ENCODE measurements at places on chromosomes 6 and 20. TPM values are rescaled to one million over a fixed set of nuclear protein-coding genes. Genes with fewer than 3 reads are reported as not detected.

- no peak for DNase-seq
Measured at GRCh38 chr6:35484921-35485392, 11.9 kb downstream of the TEAD3 start.

DNA sequence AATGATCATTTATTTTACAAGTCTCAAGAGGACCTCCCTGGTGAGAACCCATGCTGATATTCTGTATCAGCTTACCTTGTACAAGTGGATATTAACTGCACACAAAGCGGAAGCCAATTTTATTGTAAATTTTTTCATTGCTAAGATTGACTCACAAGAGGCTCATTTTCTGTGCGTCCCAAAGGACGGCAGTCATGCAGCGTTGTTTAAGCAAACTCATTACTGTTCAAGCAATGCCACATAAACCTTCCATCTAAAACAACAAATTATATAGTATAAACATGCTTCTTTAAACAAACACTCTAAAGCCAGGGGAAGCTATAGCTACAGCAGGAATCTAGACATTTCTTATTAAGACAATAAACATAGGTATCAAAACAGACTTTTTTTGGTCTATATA is 575.3 kb downstream of the FRK start:
- no peak for DNase-seq

DNA sequence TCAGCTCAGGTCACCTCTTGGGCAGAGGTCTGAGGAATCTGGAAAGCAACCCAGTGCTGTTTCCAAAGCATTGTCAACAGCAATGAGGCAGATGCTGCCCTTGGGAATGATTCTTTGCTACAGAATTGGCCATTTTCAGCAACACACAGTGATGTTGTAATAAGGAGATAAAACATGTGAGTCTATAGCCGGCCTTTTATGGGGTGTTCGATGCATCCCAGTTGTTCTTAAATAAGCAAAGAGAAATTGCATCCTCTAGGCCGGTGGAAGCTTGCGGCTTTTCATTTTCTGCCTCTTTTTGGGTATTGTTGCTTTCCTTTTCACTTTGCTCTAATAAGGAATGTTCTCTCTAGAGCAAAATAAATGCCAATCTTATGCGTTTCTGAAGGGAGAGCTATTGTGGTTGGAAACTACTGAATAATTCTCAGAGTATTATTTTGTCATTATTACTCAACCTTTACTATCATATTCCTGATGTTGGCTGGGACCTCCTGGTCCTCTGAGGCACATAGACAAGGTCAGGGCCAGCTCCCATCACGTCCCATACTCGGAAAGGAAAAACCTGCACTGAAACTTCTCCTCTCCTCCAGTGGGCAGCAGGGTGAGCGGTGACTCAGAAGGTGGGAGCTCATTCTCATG is 214.2 kb downstream of the CDH26 start:
- no peak for DNase-seq

DNA sequence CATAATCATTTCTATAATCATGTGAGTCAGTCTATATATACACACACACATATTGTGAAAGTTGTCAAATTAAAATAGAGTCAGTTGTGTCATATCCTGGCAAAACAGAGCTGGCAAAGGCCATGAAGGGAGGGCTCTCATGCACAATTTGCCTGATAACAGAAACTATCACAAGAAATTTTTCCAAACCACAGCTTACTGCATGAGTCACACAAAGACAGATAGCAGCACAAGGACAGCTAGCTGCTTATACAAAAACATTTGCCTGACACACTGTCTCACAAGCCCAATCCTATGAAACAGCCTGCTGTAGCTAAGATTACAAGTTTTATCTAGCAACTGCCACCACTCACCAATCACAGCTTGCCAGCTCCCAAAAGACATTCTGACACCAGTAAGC is 848.5 kb upstream of the MAN1A1 start:
- no peak for DNase-seq

- no peak for DNase-seq
Measured at GRCh38 chr6:34182751-34183531, 37.1 kb upstream of the GRM4 start.

DNA sequence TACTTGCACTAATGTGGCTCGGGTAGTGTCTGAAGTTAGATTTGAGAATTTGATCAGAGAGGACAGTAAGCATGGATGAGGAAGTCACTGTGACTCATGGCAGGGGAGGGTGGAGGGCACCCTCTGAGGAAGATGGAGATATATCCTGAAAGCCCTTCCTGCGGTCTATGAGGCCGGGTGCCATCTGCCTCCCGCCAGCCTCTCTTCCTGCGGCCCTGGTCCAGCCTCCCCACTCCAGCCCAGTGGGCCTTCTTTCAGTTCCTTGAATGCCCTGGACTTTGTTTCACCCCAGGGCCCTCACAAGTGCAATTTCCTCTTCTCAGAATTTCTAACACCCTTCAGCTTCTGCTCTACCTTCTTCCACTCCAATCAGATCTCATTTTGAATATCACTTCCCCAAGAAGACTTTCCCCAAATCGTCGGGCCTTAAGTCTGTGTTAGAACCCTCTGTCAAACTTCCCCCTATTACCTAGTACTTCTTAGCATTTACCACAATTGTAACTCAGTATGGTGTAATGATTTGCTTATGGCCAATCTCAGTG is 20.2 kb upstream of the TNFAIP3 start:
- peak; percentile 59 for DNase-seq

DNA sequence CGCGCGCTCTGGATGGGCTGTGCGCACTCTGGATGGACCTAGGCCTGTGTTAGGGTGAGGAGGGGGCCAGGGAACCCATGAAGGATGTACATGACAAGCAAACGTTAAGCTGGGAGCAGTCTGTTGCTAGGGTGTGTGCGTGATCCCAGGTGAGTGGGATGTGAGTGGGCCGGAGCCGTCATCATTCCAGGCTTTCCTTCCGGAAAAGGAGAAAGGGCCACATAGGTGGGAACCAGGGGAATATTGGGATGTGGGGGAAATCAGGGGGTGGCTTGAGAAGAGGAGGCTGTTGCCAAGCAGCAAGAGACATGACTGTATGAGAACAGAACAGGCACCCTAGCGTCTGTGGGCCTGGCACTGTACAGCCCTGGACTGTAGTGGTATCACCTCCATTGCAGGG is 49.7 kb upstream of the EPB41L1 start:
- no peak for DNase-seq

DNA sequence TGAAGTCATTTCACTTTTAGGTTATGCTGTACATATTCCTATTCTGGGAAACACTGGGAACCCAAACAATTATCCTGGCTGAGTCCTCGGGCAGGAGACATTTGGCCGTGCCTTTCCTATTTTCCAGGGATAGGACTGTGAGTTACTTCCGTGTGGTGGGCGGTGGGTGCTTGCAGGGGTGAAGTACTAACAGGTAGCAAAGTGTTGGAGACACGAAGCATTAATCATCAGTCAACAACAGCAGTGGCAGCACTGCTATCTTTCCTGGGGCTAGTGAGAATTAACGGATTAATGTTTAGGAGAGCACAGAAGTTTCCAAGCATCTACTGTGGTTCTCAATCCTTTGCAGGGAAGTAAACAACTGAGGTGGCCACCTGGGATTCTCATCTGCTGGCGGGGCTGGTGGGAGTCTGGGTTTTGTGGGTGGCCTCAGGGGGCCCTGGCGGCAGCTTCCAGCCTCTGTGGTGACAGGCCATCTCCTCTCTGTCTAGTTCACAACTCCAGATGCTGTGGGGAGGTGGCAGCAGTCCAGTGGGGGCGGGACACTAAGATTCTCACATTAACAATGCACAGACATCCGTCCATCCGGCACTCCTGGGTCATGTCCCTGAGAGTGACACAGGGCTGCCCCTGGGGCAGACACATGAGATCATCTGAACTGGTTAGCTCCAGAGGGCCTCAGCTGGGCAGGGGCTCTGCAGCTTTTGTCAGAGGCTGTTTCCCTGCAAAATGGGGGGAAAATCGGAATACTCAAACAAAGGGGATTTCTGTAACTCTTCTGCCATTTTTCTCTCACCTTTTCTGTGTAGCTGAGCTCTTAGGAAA is 90.9 kb downstream of the GJA10 start:
- DNase-seq: peak; percentile 89

GRCh38 chr6:80148220-80148619 is 41.7 kb downstream of the BCKDHB start:
- no peak for DNase-seq

DNA sequence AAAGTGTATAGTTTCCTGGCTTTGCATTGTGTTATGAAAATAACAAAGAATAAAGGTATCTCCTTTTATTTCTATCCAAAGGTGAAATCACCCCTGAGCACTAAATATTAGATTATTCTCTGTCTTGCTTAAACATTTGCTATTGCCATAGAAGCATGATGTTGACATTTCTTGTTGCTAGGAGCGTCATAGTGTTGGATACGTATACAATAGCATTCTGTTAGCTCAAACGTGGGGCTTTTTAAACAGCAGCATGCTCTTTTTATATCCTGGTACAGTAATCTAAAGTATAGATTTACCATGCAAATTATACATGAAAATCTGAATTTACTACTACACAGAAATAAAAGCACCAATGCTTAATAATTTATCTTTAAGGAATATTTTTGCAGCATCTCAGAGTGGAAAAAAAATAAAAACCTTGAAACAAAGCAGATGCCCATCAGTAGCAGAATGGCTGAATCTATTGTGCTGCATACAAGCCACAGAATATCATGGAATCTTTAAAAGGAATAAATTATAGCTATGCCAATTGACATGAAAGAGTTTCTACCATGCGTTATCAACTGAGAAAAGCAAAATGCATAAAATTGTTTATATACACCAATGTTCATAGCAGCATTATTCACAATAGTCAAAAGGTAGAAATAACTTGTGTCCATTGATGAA is 9.6 kb upstream of the HSF2 start:
- no peak for DNase-seq

- no peak for DNase-seq
Measured at GRCh38 chr6:20566109-20566508, 31.9 kb downstream of the CDKAL1 start.

- no peak for DNase-seq
Measured at GRCh38 chr6:12383448-12383847, 93.3 kb downstream of the EDN1 start.

DNA sequence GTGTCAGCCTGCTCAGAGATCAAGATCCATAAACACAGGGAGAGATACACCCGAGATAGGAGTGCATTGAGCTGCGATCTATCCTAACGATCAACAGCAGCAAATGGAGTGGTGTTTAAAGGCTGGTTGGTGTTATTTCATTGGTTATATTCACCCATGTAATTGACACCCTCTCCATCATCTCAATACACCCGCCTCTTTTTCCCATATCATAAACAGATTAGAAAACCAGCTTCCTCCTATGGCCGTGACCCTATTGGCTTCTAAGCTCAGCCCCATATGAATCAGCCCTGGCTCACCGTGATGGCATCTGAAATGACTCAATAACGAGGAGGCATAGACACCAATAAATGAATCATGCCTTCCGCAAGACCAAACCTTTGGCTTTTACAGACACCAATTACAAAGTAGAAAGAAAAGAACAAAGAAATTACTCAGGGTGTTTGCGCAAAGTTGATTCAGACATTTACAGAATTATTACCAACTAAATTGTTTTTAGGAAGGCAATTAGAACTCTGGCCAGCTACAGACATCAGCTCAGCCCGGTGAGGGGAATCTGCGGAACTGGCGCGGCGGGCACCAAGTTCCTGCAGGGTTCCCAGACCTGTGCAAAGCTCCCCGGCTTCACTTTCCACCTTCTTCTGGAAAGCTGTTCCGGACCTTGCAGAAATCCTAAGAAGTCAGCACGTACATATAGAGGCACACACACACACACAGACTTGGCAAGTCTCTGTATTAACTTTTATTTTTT is 11.5 kb downstream of the PMEPA1 start:
- no peak for DNase-seq

- DNase-seq: no peak
Measured at GRCh38 chr6:114167583-114168576, 174.9 kb downstream of the HS3ST5 start.

DNA sequence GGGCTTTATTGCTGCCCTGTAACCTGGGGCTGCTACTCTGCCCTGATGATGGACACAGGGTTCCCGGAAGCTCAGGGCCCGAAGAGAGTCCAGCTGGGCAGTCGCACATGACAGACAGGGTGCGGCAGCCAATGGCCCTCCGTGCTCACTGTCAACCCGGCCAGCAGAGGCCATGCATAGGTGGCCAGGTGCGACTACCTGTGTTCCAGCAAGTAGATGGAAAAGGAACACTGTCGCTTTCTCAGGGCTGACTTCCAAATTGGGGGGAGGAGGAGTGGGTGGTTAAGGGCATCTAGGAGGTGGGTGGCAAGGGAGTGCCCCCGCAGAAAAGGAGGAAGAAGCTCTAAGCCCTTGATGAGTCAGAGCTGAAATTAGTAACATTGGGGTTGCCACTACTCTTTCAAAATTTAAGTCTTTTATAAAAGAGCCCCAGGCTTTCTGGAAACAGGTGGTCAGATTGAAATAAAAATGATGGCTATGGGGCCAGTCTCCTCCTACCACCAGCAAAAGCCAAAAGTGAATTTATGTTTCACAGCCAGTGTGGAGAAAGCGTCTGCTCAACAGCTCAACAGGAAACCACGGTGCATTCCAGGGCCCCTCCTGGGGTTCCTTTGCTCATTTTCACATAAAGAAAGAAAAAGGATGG is 2.3 kb upstream of the RAMACL start:
- no peak for DNase-seq

- no peak for DNase-seq
Measured at GRCh38 chr6:3222506-3223038, 4.9 kb downstream of the TUBB2B start.

DNA sequence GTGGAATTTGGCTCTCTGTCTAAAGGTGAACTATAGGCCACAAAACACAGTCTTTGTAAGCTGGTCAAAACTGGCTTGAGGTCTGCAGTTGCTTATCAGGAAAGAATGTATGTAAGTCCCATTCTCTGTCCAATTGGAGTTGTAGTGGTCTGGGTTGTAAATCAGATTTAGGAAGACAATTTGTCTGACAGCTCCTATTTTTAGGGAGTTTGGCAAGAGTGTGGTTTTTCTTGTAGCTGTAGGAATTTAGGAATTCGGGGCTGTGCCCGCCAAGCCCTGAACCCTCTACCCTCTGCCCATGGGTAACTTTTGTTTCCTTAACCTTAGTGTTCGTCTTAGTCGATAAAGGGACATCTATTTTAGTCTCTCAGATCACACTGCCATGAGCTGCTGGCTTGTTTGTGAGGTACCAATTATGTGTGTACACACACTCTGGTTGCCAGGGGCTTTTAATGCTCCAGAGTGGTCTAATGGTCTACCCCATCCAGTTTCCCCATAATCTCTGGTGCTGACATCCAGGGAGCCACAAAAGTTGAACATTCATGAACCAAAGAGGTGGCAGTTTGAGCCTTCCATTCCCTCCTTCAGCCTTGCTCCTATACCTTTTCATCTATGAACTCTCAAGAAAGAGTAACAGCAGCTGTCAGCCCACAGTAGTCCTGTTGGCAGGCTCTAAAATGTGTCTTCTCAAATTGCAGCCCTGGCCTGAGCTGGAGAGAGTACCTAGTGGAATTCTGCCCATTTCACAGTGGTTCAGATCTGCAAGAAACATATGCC is 93.0 kb downstream of the ANKRD6 start:
- DNase-seq: no peak

Gene RNF182
- total RNA-seq: not detected

Gene RWDD2A
- 3.3 TPM for total RNA-seq

Gene REPS1
- total RNA-seq: 30.6 TPM

Gene AKAP12
- 13.1 TPM for total RNA-seq

Gene ESR1
- total RNA-seq: 1.6 TPM

Gene THEMIS
- 0.22 TPM for total RNA-seq

Gene HLA-F
- 29.4 TPM for total RNA-seq

Gene MEA1
- total RNA-seq: 32.6 TPM

Gene GPLD1
- total RNA-seq: 0.71 TPM

Gene CST5
- not detected for total RNA-seq

Gene SH3BGRL2
- total RNA-seq: 5.8 TPM

Gene RING1
- 28.4 TPM for total RNA-seq

Gene LHFPL5
- not detected for total RNA-seq

Gene NKAIN4
- total RNA-seq: not detected

Gene TINAG
- total RNA-seq: 0.41 TPM

Gene MAK
- 0.14 TPM for total RNA-seq

Measured in left ventricle myocardium inferior (tissue), 1 donor.